Activated CD8-positive, alpha-beta T cell treated with anti-CD3 and anti-CD28 coated beads, Interleukin-2, amount 10 ng/mL, durations not matched to agents 7 days and 5 days (primary cell): ENCODE measurements at places on chromosomes 11 and 22. TPM values are rescaled to one million over a fixed set of nuclear protein-coding genes. Genes with fewer than 3 reads are reported as not detected.

GRCh38 chr11:57213342-57214097 lies 23.5 kb downstream of the APLNR start:
- H3K27me3 ChIP-seq, result peaks cover 4% of the 10 kb centered on the region
- H3K4me3 ChIP-seq, result no peak overlapping the region
- no peaks in the 10 kb centered on the region for H3K4me1 ChIP-seq
- no peaks in the 10 kb centered on the region for H3K36me3 ChIP-seq
- H3K27ac ChIP-seq, result no peak overlapping the region
- no peak for DNase-seq

The OR51B5 gene
- total RNA-seq, result not detected

DNA sequence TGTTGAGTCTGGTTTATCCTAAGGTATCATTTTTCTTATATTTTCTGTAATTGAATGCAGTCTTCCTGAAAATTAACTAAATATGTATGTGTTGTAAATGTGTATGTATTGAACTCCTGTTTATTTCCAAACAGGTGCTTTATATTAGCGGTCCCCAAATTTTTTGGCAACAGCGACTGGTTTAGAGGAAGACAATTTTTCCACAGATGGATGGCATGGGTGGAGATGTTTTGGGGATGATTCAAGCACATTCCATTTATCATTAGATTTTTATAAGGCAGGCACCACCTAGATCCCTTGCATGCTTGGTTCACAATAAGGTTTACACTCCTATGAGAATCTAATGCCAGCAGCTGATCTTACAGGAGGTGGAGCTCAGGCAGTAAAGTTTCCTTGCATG lies 210.5 kb upstream of the ANO3 start:
- no peaks in the 10 kb centered on the region for H3K27me3 ChIP-seq
- no peaks in the 10 kb centered on the region for H3K36me3 ChIP-seq
- H3K4me3 ChIP-seq, result no peak overlapping the region
- H3K27ac ChIP-seq, result no peak overlapping the region

The RFPL1 gene
- not detected for total RNA-seq

The FAM83F gene
- 0.11 TPM for total RNA-seq

DNA sequence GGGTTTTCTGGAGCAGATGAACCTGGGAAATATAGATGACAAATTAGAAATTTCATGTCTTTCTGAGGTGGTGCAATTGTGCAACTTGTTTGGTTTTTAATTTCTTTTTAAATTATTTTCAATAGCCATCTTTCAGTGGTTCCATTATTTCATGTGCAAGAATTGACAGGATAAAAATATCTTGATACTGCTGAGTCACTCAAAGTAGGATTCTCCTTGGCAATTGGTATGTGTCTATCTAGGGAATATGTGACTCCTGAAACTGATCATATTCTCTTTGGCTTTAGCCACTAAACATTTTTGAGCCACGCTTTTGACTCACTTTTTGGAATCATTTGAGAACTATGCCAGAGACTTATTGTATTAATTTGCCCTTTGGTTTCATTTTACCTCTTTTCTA lies 331.5 kb downstream of the KCNA4 start:
- no peak overlapping the region for H3K27ac ChIP-seq
- no peak for DNase-seq
- H3K4me3 ChIP-seq, result no peak overlapping the region
- H3K27me3 ChIP-seq, result no peaks in the 10 kb centered on the region

The YIF1A gene
- 58.6 TPM for total RNA-seq

GRCh38 chr11:86150847-86151173 lies 81.9 kb upstream of the PICALM start:
- H3K27ac ChIP-seq, result peak overlapping the region; percentile 65
- peaks cover 3% of the 10 kb centered on the region for H3K27me3 ChIP-seq
- no peaks in the 10 kb centered on the region for H3K36me3 ChIP-seq
- H3K4me1 ChIP-seq, result peaks cover 33% of the 10 kb centered on the region

The KRTAP5-1 gene
- not detected for total RNA-seq

The OR5B21 gene
- 0.40 TPM for total RNA-seq

The CDC42EP1 gene
- total RNA-seq, result 0.13 TPM

The DCHS1 gene
- 0.23 TPM for total RNA-seq

- H3K4me3 ChIP-seq, result no peak overlapping the region
- DNase-seq, result peak; percentile 34
- peaks cover 57% of the 10 kb centered on the region for H3K36me3 ChIP-seq
- peak overlapping the region; percentile 79 for H3K27ac ChIP-seq
- peaks cover 29% of the 10 kb centered on the region for H3K4me1 ChIP-seq
Observed at GRCh38 chr11:57406337-57406904, 16.0 kb upstream of the PRG2 start.

GRCh38 chr11:75389276-75389605 lies 10.1 kb upstream of the RPS3 start:
- H3K4me3 ChIP-seq, result no peak overlapping the region
- H3K4me1 ChIP-seq, result peaks cover 7% of the 10 kb centered on the region
- H3K27me3 ChIP-seq, result peaks cover 15% of the 10 kb centered on the region
- no peak overlapping the region for H3K27ac ChIP-seq
- no peak for DNase-seq

The CCDC82 gene
- total RNA-seq, result 35.7 TPM

DNA sequence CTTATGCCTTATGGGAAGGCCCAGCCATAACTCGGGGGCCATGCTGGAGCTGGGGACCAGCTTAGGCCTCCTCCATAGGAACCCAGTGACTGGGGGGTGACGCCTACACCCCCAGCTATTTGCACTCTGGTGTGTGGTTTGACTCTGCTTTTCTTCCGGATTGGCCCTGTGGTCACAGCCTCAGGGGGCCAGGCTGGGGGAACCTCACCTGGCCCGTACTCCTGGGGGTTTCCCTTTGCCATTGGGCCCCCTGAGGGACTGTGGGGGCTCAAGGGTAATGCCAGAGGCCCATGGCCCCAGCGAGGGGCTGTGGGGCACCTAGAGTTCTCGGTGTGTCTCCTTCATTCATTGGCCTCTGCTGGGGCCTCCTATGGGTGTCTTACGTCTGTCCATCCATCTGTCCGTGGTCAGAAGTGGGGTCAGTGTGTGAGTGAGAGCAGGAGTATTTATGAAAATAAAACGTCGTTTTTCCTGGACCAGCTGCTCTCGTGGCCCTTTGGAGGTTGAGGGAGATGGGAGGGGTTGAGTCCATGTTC lies 6.3 kb upstream of the SH3BP1 start:
- H3K4me1 ChIP-seq, result peaks cover 85% of the 10 kb centered on the region
- H3K36me3 ChIP-seq, result peaks cover 22% of the 10 kb centered on the region
- H3K27ac ChIP-seq, result peak overlapping the region; percentile 97
- peak overlapping the region; percentile 72 for H3K4me3 ChIP-seq
- no peaks in the 10 kb centered on the region for H3K27me3 ChIP-seq

The BARX2 gene
- total RNA-seq, result not detected

The CDC42BPG gene
- 0.61 TPM for total RNA-seq
